PC-9 (cell line): ENCODE measurements at places on chromosomes 3 and 15.

GRCh38 chr3:59430341-59430740 lies 380.5 kb upstream of the CFAP20DC start:
- DNase-seq = no peak

DNA sequence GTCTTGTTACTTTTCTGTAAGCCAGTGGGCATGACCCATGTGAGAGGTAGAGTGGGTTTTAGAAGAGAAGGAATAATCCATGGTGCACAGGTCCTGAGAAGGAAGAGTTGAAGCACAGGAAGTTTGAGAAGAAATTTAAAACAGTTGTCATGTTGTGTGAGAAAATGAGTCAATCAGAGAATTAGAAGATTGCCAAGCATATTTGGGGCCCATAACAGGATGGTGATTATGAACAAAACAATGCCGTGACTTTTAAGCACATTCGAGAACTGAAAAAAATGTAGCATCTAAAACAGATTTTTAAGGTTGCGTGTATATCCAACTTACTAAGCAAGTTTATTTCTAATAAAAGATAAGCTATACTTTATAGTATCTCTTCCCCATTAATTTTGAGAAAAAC lies 198.7 kb downstream of the RORA start:
- DNase-seq = no peak

- no peak for DNase-seq
Measured at GRCh38 chr3:147540921-147541320, 131.8 kb downstream of the ZIC1 start.

DNA sequence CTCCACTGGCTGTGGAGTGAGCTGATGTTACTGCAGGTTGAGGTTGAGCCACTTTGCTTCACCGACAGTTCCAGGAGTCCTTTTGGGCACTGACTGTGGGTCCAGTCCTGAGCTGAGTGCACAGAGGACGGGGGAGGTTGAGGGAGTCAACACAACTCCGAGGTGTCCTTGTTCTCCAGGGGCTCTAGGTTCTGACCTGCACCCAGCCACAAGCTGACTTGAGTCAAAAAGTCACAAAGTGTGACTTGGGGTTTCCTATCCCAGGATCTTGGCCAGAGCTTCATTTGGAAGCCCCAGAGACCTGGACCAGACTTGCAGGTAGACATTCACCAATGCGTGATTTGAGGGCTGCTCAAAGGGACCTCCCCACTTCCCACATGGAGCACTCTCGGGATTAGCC lies 95.0 kb downstream of the FAM43A start:
- no peak for DNase-seq

DNA sequence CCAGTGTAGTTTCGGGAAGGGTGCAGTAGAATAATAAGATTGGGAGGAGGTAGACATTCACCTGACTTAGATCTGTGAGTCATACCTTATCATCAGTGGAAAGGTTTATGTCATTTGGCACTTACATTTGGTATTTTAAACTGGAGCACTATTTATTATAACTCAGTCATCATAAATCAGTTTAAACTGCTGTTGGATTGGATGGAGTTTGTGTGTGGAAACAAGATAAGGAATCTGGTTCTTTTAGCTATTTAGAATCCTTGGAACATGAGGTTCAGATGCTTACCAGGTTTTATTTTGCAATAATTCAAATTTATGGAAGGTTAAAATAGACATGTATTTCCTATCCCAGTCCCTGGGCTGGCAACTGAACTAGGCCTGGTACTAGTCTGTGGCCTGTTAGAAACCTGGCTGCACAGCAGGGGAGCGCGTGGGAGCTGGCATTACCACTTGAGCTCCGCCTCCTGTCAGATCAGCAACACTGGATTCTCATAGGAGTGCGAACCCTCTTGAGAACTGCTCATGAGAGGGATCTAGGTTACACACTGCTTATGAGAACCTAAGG lies 34.5 kb downstream of the ZFAND6 start:
- no peak for DNase-seq

DNA sequence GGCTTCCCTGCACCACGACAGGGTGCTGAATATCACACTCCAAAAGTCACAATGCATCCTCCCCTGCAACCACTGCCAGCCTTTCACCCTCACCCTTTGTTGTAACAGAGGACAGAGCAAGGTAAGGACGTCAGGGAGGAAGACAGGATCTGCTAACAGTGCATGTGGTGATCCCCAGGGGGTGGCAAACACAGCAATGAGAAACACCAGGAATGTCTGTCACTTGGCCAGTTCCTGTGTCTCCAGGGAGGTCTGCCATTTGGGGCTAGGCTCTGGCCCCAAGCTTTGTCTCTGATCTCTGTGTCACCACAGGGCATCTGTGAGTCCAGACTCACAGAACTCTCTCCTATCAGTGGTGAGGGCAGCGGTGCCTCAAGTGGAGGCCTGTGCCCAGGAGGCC lies 54.3 kb upstream of the SLC24A5 start:
- DNase-seq = no peak
